ENCODE measurements at places on chromosomes 12 and 14.

DNA sequence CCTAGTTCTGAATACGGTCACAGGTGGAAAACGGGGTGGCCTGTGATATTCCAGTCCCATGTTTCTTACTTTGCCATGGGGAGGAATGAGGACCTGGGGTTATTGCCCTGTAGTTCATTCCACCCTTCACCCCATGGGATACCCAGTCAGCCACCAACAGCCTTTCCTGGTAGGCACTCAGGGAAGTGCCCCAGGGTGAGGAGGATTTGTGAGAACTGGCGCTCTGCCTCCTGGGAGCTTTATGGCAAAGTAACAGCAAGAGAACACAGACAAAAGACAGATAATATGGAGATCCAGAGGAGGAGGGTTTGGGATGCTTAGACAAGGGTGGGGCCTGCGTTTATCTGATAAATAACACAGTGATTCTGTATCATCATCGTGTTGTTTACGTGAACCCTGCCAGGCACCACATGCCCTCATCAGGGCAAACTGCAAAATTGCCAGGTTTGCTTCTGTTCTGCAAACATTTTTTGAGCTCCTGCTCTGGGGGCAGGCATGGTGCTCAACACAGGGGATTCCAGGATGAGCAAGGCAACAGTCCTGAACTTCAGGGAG is 223.5 kb downstream of the SLC41A2 start:
- DNase-seq: no peak

GRCh38 chr12:10737249-10737648 is 14.1 kb upstream of the YBX3 start:
- no peak for DNase-seq

GRCh38 chr14:50603565-50603964 is 43.6 kb downstream of the ATL1 start:
- DNase-seq: no peak

GRCh38 chr12:49909826-49910225 is 6.1 kb upstream of the FAIM2 start:
- no peak for DNase-seq

DNA sequence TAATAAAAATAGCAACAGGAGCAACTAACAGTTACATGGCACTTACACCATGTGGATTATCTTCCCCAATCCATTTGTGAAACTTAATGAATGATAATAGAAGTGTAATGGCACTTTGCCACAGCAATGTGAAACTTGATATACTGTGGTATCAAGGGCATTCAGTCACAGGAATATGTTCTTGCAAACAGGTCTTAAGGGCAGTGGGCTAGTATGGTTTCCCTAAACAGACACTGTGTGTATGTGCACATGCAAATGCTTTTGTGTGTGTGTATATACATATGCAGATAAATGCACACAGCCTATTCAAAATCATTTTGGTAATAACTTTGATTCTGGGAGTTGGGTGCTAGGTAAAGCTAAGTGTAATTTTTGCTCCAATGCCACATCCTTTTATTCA is 26.2 kb upstream of the ARHGAP5 start:
- DNase-seq: no peak

GRCh38 chr14:53955671-53956426 is 776 bp downstream of the BMP4 start:
- no peak for DNase-seq

GRCh38 chr14:76181546-76181945 is 29.8 kb downstream of the GPATCH2L start:
- no peak for DNase-seq

- no peak for DNase-seq
Observed at GRCh38 chr12:104964167-104964855, 6.2 kb upstream of the SLC41A2 start.

DNA sequence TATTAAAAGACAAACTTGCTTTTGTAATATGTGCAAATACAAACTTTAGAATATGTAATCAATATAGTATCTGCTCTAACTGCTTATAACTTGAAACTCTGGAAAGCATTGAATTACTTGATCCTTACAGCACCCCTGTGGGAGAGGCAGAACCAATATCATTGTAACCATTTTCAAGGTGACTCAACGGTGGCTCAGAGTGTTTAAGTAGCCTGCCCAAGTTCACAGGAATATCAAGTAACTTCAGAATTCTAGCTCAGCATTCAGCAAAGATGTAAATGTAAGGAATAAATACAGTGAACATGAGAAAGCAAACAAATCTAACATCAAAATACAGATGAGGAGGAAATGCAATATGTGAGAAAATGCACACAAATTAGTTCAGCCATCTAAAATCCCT is 264.6 kb downstream of the NELL2 start:
- no peak for DNase-seq

GRCh38 chr12:4275016-4275869 is 1.7 kb downstream of the CCND2 start:
- no peak for DNase-seq

- DNase-seq: no peak
Observed at GRCh38 chr12:50614167-50614759, 109.5 kb downstream of the DIP2B start.

DNA sequence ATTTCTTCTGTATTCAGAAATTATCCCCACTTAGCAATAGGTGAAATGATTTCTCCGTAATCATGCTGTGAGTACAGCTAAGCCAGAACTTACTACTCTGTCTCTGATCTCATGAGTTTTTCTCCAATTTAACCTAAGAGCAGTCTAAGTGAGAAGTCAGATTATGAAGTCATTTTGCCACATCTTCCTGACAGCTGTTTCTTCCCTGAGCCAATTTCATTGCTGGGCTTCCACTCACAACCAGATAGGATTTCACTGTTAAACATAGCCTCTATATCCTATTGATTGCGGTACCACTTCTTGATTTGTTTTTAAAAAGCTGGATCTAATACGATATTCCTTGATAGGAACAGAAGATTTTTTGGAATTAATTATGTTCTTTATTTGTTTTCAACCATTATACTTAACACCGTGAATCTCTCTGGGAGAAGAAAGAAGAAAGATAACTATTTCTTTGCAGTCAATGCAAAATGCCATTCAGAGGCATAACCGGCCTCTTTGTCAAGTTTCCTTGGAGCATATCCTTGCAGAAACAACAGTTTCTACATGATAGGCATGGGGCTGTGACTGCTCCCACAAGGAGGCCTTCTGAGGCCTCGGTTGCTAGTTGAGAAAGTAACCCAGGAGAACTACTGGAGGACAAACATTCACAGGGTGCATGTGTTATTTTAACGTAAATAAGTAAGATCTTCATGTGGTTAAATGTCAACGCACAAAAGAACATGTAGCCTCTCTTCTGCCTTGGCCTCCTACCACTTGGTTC is 212.2 kb downstream of the NPAS3 start:
- DNase-seq: no peak

GRCh38 chr12:88600272-88600671 is 20.0 kb upstream of the KITLG start:
- DNase-seq: no peak

GRCh38 chr14:21589317-21589716 is 9.4 kb upstream of the OR10G3 start:
- no peak for DNase-seq

GRCh38 chr12:25670076-25671055 is 117.3 kb upstream of the LMNTD1 start:
- DNase-seq: no peak

- no peak for DNase-seq
Observed at GRCh38 chr12:106188256-106188655, 49.5 kb upstream of the NUAK1 start.

- DNase-seq: no peak
Observed at GRCh38 chr12:92096346-92097136, 49.1 kb downstream of the BTG1 start.

DNA sequence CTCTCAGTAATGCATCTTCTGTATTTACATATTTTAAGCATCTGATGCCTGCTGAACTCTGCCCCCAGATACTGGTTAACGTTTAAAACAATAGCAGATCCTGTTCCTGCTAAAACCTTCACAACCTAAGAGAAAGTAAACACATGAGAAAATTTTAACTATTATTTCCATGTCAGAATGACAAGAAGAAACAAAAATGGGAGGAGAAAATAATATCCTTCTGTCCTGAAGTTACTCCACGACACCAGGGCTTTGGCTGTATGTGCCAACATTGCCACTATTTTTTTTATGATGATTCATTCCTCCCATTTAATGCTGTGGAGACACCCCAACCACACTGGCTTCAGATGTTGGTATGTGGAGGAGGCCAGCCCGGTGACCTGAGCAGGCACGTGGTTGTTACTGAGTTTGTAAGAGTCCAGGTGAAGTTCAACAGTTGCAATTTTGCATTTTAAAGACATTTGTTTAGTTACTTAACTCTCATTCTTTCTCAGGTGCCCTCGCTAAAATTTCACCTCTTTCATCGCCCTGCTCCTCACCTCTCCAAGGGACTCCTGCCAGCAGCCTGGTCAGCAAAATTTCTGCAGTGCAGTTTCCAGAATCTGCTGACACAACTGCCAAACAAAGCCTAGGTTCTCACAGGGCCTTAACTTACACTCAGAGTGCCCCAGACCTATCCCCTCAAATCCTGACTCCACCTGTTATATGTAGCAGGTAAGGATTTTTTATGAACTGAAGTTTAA is 65.5 kb upstream of the SLCO1C1 start:
- no peak for DNase-seq

- no peak for DNase-seq
Observed at GRCh38 chr12:1834186-1834925, 14.0 kb downstream of the LRTM2 start.

- no peak for DNase-seq
Observed at GRCh38 chr12:11711651-11712327, 62.3 kb downstream of the ETV6 start.

DNA sequence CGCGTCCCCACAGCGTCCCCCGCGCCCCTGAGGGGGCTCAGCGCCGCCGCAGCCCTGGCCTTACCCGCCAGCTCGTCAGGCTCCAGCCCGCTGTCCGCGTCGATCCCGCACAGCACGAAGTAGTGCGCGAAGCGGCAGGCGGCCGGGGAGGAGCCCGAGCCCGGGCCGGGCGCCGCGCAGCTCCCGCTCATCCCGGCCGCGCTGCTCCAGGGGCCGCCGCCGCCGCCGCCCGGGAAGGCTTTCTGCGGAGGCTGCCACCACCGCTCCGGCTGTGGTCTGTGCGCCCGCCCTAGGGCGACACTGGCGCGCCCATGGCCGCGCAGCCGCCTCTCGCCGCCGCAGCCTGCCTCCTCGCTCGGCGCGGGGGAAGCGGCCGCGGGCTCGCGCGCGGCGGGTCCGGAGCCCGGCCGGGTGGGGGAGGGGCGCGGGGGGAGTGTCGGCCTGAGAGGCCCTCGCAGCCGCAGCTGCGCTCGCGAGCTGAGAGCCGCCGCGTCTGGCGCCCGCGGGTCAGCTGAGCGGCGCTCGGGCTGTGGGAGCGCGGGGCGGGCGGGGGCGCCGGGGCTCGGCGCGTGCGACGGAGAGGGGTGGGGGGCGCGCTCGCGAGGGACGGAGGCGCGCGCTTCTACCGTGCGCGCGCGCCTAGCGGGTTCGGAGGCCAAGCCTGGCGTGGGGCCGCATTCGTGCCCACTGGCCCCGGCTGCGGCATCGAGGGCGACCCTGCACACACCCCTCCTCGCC is at the start of gene DENND5B:
Gene DENND5B, minus strand, starts transcription at position 495 of the 738 bp plus-strand sequence. Its CDS starts 304 bp downstream, at position 191.
- no peak for DNase-seq

DNA sequence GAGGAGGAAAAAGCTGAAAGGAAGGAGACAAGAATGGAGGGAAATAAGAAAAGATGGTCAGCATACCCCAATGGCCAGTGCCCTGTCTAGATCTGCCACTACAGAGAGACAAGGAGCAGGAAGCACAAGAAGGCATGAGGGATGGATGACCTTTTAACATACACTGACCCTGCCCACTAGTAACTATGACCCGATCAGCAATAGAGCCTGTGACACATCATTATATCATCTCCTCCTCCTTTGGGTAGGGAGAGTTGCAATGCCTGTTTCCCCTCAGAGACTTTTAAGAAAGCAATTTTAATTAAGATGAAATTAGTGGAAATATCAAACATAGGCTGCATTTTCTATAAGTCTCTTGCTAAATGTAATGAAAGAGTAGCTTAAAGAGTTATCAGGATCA is 4.7 kb upstream of the SLC2A13 start:
- no peak for DNase-seq

GRCh38 chr12:66555113-66555512 is 123.8 kb downstream of the GRIP1 start:
- DNase-seq: no peak

DNA sequence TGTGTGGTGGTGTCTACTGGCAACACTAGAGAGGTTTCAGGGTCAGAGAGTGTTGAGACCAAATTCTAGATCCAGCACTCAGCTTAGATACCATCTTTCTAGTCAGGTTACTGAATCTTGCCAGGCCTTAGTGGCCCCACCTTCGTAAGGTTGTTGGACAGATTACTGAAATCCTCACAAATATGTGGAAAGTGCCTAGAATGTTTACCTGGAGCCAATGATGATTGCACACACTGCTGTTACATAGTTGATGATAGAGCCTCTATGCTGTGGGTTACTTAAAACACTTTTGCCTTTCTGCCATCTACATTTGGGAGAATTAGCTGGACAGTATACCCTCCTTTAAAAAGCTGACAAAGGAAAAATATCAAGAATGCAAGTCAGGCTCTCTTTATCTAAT is 33.2 kb downstream of the SRGAP1 start:
- no peak for DNase-seq

DNA sequence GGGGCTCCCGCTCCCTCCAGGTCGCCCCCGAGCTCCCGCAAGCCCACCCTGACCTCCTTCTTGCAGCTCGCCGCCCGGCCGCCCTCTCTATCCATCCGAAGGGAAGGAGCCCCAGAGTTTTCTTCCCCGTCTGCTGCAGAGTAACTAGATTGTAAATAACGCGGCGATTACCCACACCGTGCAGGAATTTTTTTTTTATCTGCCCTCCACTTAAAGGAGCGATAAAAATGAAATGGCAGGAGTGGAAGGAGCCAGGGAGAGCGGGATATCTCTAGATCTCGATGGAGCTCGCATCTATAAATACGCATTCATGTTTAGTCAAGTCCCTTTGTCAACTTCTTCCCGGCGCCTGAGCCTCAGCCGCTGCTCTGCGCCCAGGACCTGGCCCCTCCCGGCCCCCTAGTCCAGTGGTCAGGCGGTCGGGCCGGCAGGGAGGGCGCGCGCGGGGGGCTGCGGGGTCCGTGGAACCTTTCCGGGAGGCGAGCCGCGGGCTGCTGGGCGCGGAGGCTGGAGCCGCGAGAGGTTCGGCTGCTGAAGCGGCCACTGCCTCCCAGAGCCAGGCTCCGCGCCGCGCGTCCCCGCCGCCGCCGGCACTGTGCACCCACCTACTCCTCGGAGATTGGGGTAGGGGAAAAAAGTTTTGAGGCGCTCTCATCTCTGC is 386.0 kb downstream of the BCAT1 start:
- no peak for DNase-seq

DNA sequence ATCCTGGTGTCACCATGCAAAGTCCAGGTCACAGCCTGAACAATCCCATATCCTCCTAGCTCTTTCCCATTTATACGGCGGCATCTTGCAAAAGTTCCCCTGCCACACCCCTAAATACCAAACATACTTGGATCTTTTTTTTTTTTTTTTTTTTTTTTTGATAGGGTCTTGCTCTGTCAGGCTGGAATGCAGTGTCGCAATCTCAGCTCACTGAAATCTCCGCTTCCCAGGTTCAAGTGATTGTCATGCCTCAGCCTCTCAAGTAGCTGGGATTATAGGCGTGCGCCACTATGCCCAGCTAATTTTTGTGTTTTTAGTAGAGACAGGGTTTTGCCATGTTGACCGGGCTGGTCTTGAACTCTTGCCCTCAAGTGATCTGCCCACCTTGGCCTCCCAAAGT is 451.3 kb downstream of the GLT1D1 start:
- no peak for DNase-seq
